OCI-M1 (cell line): ENCODE measurements at places on chromosomes 6 and 20.

DNA sequence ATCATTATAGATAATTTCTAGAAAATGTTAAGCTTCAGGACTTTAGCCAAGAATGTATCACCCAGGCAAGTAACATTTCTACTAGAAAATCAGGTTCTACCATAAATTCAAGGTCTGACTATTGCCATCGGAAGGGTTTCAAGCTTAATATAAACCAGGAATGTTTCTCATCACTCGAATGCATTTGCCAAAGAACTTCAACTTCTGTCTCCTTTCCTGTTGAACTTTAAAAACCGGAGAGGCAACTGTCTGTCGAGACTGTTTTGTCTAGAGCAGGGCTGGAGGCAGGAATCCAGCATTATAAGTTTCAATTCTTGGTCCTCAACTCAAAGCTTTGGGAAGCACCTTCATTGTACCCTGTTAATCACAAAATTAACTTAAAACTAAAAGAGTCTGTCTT, 264.7 kb downstream of the ZNF217 start:
- DNase-seq = no peak

- no peak for DNase-seq
Measured at GRCh38 chr20:38344107-38344701, 2.1 kb upstream of the LBP start.

- no peak for DNase-seq
Measured at GRCh38 chr6:16524380-16524707, 236.9 kb downstream of the ATXN1 start.

- no peak for DNase-seq
Measured at GRCh38 chr6:149899486-149899885, 1.6 kb upstream of the RAET1E start.

- no peak for DNase-seq
Measured at GRCh38 chr20:56762829-56763228, 133.7 kb downstream of the TFAP2C start.

DNA sequence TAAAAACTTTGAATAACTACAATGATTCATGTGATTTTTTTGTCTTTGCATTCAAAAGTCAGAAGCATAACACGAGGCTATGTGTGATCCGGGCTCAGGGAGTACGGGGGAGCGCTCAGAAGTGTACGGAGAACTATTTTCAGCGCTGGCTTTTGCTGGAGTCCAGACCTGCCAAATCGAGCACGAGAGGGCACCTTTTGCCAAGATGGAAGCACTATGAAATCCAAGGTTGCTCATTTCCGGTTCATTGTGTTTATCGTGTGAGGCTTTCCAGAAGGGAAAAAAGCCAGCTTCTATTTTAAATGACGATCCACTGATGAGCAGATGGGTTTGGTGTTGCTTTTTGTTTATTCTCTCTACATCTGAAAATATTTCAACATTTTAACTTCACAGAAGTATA, 11.3 kb downstream of the RAMACL start:
- no peak for DNase-seq

- no peak for DNase-seq
Measured at GRCh38 chr6:132400555-132400882, 756 bp downstream of the MOXD1 start.

- DNase-seq = no peak
Measured at GRCh38 chr6:21601339-21601923, 7.9 kb downstream of the SOX4 start.

DNA sequence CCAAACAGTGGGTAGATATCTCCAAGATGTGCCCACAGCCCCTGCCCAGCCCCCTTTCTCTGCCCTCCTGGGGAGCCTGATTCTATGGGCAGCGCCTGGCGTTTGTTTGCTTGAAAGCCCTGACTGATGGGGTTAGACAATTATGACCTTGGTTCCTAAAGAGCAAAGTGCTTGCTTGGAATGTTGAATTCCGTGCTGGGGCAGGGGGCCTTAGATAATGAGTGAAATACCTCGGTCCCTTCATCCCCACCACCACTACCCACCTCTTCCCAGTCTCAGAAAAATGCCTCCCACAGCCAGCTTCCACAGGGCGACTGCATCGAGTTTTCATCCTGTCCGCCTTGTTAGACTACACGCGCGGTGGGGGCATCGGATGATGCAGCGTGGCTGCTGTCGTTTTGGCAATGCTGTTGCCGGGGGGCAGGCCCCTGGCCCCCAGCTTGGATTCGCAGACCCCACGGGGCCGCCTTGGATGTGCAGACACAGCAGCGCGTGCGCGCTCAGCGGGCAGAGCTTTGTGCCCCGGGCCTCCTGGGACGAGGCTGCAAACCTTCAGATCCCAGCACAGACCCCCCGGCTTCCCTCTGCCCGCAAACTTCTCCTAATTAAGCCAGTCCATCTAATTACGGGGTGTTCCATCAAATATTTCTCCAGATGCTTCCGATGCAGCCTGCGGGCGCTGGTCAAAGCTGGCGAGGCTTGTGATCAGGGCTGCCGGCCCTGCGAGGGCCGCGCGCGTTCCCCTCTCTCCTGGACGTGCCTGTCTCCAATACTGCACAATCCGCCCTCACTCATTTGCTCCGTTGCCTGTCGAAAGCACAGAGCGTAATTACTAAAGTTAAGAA, 86.1 kb downstream of the LINC00237 start:
- no peak for DNase-seq

GRCh38 chr6:149906405-149906804, 8.5 kb upstream of the RAET1E start:
- DNase-seq = no peak

DNA sequence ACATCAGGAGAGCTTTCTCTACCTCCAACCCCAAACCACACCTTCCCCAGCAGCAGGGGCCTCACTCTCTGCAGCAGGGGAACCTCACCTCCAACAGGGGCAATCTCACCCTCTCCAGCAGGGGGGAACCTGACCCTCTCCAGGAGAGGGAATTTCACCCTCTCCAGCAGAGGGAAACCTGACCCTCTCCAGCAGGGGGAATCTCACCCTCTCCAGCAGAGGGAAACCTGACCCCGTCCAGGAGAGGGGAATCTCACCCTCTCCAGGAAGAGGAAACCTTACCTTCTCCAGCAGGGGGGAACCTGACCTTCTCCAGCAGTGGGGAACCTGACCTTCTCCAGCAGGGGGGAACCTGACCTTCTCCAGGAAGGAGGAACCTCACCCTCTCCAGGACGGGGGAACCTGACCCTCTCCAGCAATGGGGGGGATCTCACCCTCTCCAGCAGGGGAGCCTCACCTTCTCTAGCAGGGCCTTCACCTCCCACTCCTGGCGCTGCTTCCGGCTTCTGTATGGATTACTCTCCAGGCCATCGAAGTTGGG, 3.1 kb downstream of the B3GALT4 start:
- DNase-seq = peak; percentile 84

- no peak for DNase-seq
Measured at GRCh38 chr6:116408491-116408890, 37.7 kb downstream of the DSE start.

DNA sequence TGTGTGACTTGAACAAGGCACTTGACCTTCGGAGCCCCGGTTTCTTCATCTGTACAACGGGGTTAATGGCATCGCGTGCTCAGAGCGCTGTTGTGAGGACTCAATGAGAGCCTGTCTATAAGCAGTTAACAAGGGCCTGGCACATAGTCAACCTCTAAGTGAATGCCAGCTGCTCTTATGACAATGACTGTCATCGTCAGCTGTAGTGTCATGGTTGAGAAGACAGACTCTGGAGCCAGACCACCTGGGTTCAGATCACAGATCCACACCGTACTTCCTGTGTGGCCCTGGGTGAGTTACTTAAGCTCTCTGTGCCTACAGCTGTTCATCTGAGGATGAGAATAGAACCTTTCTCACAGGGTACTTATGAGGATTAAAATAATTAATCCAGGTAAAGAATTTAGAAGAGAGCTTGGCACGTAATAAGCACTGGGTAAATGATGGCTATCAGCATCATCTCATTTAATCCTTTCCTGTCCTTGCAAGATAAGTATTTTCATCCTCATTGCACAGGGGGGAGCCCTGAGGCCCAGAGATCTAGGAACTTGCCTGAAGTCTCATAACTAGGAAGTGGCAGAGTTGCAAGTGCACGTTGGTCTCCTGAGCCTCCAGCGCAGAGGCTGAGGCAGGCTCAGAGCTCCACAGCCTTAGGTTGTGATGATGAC, 105.3 kb downstream of the EYA2 start:
- no peak for DNase-seq

DNA sequence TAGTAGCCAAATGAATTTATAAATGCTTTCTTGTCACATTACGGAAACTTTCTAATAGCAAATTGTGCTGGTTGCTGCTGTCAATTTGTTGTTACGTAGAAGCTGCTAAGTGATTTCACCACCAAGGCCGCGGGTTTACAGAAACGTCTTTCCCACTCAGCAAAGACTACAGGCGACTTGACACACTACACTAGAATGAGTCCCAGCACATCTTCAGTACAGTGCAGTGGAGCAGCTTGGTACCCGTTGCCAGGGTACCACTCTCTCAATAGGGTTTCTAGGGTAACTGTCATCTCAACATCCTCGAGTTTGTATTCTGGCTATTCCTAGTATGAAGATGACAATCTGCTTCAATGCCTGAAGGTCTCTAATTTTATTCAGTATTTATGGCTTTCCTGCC, 22.7 kb upstream of the ZDHHC14 start:
- DNase-seq = no peak

DNA sequence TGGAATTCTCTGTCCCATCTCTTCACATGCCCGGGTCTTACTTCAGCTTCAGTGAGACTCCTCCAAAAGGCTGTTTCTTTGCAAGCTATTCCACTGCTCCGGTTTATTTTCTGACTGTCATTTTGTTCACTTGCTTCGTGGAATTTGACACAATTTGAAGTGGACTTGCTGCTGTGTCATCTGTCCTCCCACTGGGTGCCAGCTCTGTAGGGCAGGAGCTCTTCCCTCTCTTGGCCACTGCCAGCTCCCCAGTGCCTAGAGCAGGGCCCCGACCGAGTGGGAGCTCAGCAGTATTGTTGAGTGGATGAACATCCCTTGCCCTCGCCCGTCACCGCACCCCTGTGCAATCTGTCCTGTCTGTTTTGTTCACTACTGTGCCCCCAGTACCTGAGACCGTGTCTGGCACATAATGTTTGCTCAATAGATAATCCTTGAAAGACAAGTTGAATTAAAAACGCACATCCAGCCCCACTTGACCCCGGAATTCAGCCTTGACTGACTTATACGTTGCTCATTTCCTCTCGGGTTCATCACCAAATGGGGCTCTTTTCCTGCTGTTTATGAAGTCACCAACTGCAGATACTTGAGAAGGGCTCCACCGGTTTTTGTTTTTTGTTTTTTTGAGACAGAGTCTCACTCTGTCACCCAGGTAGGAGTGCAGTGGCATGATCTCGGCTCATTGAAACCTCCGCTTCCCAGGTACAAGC, 170.3 kb upstream of the KCNG1 start:
- no peak for DNase-seq

- no peak for DNase-seq
Measured at GRCh38 chr6:155346957-155347356, 32.7 kb upstream of the TFB1M start.

- no peak for DNase-seq
Measured at GRCh38 chr20:46220455-46221207, 87.7 kb downstream of the CDH22 start.

GRCh38 chr6:168154263-168154917, 75.4 kb upstream of the FRMD1 start:
- DNase-seq = no peak

DNA sequence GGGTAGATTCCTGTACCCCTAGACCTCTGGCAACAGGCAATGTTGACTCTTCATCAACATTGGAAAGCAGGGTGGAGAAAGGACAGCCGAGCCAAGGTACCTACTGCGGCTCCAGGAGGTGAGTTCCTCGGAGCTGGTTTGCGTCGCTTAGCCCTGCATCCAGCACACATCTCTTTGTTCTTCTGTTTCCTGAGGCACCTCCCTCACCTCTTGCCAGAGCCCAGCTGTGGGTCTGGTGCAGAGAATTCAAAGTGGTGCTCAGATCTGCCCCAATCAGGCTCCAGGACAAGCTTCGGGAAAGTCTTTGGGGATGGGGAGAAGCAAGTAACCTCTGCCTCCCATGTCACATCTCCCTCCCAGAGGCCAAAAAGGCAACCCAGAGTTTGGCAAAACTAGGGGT, 2.2 kb downstream of the KCNG1 start:
- DNase-seq = no peak

- DNase-seq = peak; percentile 97
Measured at GRCh38 chr20:2663887-2664719, at the start of gene IDH3B. IDH3B (minus strand) TSS chr20:2664216; CDS start chr20:2664188, 28 bp downstream.

DNA sequence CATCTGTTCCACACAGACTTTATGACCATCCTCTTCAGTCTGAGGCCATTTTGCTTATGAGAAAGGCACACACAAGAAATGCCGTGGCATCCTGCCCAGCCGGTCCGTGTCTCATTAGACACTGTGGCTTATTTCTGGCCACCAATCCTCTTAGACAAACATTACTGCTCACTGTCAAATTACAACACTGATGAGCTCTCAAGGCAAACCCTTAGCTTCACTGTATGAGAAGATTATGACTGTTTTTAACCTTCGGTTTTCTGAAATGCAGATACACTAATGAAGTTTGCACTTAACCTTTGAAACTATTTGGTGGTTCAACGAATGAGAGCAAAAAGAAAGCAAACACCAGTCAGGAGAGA, 50.5 kb upstream of the DST start:
- DNase-seq = no peak

GRCh38 chr6:32622545-32623401, 14.4 kb upstream of the HLA-DQA1 start:
- peak; percentile 72 for DNase-seq

- peak; percentile 45 for DNase-seq
Measured at GRCh38 chr6:33960345-33961313, 156.8 kb upstream of the MLN start.

DNA sequence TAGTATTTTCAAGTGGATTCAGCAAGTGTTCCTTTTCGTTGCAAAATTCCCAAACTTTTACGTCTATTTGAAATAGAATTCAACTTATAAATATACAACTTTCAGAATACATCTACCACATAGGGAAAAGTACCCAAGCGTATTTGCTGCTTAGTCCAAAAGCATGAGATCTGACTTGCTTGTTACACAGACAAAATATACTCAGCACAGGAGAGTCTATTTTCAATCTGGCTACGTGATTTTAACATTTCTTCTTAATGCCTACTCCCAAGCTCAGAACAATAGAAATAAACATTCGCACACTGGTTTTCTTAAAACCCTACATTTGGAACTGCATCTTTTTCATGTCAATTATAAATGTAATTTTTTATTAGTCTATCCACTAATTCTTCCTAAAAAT, 672 bp downstream of the PKHD1 start:
- DNase-seq = no peak

DNA sequence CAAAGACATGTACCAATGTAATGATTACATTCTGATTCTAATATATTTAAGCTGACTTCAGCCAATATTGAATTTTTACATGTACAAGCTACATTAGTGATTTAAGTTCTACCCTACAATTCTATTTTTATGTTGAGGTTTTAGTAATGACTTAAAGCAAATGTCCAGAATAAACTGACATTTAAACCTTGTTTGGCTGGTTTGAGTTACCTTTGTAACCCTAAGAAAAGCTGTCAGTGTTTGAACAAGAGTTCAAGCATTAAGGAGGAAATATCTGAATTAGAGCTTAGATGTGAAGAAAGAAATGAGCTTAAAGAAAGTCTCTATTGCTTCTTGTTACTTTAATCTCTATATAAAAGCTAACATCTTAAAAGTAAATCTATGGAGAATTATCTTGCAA, 710.6 kb upstream of the EPHA7 start:
- DNase-seq = no peak

GRCh38 chr6:83974409-83975050, 59.0 kb upstream of the MRAP2 start:
- DNase-seq = peak; percentile 98

GRCh38 chr20:21505810-21506530, 7.9 kb downstream of the NKX2-2 start:
- no peak for DNase-seq
